Frontal cortex (tissue), 4 donors: ENCODE measurements at places on chromosomes 3 and 15.

- no peak for DNase-seq
Measured at GRCh38 chr3:138761002-138761401, 73.7 kb downstream of the PIK3CB start.

DNA sequence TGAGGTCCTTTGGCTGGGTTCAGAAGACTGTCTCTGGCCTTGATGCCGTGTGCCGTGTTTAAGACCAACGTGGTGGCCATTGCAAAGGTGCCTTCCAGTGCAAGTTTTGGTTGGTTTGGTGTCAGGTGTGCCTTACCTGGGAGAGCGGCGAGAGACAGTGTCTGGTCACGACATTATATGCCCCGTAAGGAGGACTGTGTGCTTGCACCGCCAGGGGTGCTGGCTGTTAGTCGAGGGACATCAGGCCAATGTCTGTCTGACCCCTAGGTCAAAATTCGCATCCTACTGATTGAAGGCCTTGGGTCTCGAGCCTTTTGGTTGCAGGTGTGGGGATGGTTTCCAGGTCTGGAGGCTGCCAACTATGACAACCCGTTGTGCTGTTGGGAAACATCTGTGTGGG lies 111.9 kb downstream of the SNRPN start:
- no peak for DNase-seq

DNA sequence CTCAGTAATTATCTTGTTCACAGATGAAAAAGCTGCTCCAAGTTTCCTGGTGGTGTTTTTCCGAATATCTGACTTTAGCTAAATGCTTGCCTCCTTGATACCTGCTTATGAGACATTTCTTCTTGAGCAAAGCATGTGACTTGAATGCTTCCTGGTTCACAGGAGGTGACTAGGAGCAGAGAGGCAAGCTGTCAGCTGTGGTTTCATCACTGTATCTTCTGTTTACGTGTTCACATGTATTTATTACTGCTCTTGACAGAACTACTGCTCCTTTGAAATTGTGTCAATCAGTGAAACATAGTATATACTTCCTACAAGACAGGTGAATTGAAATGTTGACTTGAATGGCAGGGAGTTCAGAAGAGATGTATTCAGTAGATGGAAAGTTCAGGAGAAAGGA lies 8.9 kb upstream of the SPPL2A start:
- no peak for DNase-seq

- DNase-seq = no peak
Measured at GRCh38 chr3:90095811-90096210, 988.4 kb downstream of the EPHA3 start.

DNA sequence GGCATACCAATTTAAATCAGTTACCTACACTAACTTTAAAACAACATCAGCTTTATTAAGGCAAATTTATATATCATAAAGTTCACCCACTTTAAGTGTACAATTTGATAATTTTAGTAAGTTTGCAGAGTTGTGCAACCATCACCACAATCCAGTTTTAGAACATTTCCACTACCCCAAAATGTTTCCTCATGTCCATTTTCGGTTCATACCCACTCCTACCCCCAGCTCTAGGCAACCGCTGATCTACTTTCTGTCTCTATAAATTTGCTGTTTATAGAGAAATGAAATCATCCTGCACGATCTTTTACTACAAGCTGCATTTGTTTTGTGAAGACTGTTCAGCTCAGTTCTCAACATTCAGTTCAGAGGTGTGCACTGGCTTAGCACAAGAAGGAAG lies 31.5 kb upstream of the FAM81A start:
- no peak for DNase-seq

- DNase-seq = no peak
Measured at GRCh38 chr3:69191516-69191915, 69.1 kb upstream of the LMOD3 start.

DNA sequence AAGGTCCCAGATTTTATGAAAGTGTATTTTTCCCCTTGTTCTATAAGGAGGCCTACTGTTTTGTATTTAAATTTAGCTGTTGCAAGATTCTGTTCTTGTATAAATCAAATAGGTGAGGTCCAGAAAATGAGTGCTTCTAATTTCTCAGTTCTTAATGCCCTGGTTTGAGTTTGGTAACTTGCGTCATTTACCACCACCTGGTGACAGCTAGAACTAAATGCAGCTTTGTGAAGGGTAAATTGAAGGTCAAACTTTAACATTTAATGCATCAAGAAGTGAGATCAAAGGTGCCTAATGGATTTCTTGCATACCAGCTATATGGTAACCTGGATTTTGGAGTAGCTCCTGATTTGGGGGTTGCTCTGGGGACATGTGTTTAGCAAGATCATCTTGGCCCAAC lies 50.7 kb upstream of the POLR2M start:
- DNase-seq = no peak

DNA sequence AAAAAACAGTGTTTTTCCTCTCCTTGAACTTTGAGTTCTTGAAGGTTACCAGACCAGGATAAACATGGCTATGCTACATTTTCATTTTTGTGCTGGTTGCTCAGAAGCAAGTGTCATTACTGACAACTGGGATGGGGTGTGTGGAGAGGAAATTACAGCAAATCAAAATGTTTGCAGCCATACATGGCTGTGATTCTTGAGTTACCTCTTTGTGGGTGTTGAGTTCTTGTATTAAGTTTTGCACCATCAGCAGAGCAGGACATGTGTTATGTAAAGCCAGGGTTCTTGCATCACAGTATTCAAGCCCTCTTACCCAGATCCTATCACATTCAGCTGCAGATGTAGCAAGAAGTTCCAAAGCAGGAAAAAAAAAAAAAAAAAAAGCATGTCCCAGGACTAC lies 53.9 kb upstream of the ATOSA start:
- no peak for DNase-seq

DNA sequence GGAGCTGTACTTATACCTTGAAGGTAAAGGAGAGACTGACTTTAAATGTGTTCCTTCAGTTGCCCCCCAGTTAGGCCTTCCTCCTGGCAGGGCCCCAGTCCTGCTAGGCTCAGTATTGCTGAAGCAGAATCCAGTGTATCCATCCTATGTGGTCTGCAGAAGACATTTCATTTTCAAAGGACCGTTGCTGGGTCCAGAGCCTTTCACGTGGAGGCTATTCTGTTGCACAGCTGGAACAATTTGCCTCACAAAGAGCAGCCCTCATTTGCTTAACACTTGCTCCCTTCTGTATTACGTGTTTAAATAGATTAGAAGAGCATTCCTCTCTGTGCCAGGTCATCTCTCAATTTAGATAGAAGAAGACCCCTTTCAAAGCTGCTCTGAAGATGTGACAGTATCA lies 78.9 kb upstream of the CFAP20DC start:
- no peak for DNase-seq

DNA sequence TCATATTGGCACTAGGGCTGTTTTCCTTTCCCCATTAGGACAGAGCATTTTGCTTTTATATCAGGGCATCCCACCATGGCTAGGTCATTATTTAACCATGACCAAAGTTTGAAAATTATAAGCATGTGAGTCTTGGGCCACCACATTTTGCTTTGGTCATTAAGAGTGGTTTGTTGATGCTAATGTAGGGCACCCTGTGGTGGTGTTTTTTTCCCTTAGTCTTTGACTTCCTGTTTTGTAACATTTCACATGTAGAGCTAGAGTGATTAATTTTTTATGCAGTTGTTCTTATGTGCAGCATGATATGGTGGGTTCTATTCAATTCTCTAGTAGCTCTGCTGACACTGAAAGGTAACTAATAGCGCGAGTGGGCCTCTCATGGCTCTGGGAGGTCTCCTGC lies 249.6 kb upstream of the ROBO1 start:
- no peak for DNase-seq

DNA sequence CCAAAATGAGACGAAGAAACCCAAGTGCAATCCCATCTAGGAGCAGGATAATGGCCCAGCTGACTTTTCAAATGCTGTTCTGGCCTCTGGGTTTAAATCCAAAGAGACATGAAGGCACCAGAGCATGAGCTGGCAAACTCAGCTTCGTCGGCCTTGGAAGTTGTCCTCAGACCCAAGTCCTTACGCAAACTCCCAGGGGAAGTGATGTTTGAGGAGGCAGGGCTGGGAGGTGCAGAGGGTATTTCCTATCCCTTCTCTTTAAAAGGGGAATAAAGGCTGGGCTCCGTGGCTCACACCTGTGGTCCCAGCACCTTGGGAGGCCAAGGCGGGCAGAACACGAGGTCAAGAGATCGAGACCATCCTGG lies 68.9 kb upstream of the HERC1 start:
- DNase-seq = no peak

DNA sequence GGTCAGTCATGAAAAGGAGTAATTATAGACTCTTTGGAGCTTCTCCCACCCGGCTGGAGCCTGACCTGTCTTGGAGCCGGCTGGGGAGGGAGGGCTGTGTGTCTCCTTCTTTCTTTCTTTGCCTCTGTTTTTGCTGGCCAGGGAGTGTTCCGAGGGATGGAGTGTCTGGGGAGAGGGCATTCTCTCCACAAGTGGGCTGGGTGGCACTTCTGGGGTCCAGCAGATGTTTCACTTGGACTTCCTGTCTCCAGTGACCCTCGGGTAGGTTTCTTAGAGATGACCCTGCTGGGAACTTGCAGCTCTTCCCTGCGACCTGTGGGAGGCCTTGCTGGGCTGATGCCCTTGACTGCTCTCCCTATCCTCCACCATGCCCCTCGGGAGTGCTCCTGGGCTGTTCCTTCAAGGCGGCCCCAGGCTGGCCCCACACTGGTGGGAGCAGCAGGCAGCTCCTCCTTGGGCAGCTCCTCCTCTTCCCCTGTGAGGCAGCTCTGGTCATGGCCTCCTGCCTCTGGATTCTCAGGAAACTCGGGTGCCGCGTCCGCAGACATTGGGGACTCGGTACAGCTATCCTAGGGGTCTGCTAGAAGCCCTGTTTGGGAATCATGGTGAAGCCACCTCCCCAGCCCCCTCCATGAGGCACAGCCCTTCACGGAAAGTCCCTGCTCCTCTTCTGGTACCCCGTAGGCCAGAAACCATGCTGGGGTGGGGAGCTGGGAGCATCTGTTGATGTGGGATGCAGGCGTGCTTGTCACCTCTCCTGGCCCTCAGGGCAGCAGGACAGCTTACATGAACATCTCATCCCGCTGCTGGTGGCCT lies 44.9 kb downstream of the APBA2 start:
- no peak for DNase-seq

DNA sequence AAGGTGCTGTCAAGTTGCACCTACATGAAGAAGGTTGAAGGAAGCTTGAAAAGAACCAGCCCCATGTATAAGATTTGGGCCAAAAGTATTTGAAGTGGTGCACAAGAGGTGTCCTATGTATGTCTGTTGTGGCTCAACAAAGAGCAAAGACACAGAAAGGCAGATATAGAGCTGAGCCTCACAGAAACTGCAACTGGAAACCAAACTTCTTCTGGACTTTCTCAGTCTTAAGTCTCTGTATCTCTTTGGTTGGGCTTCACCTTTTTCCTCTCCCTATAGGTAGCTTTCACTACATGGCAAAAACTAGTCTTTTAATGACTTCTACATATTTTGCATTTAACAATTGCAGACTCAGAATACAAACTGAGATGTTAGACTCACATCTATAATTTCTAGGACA lies 8.8 kb upstream of the CMC1 start:
- no peak for DNase-seq

- DNase-seq = no peak
Measured at GRCh38 chr3:191627064-191627463, 166.1 kb downstream of the PYDC2 start.

DNA sequence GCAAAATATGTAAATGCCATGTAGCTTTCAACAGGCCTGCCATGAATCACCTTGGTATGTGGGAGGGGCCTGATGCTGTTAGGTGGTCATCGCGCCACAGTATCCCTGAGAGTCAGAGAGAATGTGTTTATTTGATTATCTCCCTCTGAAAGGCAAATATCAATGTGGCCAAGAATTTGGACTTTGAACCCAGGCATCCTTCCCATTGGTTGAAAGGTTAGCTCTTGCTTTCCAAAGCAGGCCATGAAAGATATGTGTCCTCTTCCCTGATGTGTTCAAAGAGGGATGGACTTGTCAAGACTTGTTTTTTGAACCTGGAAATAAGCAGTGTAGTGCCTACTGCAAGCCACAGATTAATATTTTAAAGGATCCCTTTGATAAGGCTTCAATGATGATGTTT lies 36.7 kb downstream of the SRP14 start:
- no peak for DNase-seq

GRCh38 chr3:143809121-143809621 lies 39.1 kb downstream of the SLC9A9 start:
- no peak for DNase-seq

GRCh38 chr3:162441716-162442115 lies 945.1 kb downstream of the OTOL1 start:
- no peak for DNase-seq

DNA sequence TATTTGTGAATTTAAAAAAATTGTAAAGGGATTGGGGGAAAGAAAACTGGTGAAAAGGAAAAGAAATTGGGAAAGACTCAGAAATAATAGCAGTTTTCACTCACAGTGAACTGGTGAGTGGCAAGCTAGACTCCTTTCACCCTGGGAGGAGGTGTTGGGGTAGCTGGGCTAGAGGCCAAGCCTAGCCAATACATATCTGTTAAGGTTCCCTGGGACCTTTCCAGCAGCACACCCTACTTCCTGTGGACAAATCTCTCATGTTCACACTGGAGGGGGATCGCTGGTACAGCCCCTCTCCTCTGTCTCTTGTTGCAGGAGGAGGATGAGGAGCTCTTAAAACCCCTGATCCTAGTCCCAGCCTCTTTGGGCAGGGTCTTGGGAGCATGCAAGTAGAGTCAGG lies 3.7 kb upstream of the RPP25 start:
- no peak for DNase-seq

DNA sequence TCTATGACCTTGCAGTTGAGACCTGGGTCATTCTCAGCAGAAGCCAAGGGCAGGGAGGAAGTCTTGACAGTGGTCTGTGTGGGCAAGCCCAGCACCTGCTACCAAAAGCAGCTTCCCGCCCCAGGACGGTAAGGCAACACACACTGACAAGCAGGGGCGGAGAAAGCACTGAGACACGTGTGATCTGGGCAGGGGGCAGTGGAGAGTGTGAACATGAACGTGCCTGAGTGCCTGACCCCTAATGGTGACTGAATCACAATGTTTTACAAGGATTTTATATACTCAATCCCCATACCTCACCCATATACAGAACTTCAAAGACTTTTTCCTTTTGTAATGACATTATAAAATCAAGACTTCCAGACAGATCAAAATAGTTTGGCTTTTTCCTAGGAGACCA lies 35.2 kb downstream of the ANP32A start:
- no peak for DNase-seq

- DNase-seq = no peak
Measured at GRCh38 chr3:66715806-66716205, 215.0 kb upstream of the LRIG1 start.

DNA sequence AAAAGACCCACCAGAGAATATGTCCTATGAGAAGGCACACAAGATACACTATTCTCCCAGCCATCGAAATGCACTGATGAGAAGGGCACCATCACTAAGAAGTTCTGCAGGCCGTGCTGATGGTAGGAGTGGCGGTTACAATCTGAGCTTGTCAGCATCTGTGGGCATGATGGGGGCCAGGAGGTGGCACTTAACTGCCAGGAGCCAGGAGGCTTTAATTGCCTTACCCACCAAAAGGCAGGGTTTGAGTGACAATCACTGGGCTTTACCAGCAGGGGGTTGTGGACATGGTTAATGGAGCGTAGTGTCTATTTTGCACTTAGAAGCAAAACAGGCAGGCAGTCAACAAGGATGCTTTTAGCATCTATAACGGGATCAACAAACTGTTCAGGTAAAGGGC lies 16.0 kb upstream of the SQOR start:
- DNase-seq = no peak

- no peak for DNase-seq
Measured at GRCh38 chr3:119944091-119944490, 150.2 kb downstream of the GSK3B start.
